ENCODE measurements at places on chromosomes 3 and 15.

- DNase-seq, result no peak
Measured at GRCh38 chr3:130519754-130520153, 2.8 kb downstream of the COL6A6 start.

DNA sequence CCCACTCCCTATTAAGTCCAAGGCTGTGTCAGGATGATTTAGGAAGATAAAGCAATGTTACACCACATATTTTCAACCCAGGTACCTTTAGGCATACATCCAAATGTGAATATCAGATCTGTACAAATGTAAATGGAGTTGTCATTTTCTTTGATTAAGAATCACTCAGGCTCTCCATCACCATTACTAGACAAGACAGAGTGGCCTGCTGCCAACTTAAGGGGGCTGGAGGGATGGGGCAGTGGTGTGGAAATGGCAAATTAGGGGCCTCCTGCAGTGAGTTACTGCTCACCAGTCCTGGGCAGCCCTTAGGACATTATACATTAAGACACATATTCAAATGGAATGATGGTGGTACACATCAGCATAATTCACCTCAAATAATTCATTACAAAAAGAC, 211.0 kb downstream of the TNIK start:
- DNase-seq, result no peak

- no peak for DNase-seq
Measured at GRCh38 chr15:60462027-60462426, 16.9 kb downstream of the ICE2 start.

DNA sequence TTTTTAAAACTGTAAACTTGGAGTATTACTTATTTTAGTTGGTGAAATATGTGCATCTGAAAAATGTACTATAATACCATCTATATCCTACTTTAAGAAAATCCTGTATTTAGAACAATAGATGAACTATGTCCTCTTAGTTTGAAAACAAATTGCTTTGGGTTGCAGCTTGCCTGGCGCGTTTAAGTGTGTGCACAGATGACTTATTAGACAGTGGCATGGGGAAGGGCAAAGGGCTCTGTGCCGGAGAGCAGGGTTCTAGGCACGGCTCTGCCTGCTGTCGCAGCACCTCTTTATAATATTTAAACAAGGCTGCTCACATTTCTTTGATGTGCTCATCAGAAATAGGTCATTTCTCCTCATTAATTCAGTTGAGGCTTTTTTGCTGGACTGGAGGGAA, 10.0 kb downstream of the PXK start:
- no peak for DNase-seq

DNA sequence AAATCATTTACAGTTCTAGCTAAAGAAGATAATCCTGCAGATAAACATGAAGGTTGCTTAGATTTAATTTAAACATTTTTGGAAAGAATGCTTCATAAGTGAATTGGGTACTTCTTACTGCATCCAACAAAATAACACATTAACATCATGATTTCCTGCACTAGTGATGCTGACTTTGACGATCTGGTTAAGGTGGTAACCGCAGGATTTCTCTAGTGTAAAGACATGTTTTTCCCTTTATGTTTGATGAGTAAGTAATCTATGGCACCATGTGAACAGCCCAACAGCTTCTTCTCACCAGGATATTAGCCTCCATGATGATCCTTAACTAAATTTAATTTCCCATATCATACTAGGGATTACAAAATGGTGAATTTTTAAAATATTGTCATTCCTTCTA, 14.1 kb downstream of the SPPL2A start:
- DNase-seq, result no peak

GRCh38 chr3:88795503-88795902, 311.9 kb upstream of the EPHA3 start:
- no peak for DNase-seq

DNA sequence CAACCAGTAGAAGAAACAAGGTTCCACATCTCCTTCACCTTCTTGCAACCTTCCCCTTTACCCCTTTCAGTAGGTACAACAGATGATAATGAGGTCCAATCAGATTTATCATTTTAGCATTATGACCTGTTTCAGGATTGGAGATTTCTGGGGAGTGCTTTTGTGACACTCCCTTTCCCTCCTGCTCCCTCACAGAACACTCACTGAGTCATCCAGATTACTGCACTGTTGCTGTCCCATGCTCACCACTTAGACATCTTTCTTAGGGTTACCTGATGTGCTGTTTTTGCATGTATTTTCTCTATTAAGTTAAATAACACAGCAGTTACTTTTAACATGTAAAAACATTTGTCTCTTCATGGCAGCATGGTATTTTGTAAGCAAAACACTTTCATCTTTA, 118.5 kb downstream of the MFSD1 start:
- no peak for DNase-seq

GRCh38 chr3:21226086-21226485, 524.9 kb downstream of the ZNF385D start:
- DNase-seq, result no peak

DNA sequence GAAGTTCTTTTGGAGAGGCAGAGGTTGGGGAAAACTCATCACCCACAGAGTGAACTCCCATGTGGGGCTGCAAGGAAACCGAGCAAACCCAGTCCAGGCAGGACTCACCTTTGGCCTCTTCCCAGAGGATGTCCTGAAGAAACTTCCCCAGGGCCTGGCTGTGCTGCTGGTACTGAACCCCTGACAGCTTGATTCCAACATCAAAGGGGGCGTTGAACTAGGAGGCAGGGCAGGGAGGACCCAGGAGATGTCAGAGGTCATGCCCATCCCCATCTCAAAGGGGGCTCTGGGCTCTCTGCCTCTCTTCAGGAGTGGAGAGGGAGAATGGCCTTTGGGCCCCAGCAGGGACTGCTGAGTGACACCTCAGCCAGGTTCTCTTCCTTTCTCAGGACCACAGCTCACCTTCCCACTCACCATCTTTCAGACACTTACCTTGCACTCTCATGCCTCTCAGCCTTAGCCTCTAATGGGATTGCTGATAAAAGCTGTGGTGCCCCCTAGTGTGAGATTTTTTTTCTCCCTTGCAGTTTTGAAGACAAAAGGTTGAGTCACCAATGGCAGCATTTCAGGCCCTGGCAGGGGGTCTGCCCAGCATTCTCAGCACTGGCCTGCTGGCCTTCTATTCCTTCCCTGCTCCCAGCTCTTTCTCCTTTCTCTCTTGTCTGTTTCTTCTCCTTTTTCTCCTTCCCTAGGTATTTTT, 6.0 kb downstream of the GHRL start:
- DNase-seq, result peak; percentile 61

DNA sequence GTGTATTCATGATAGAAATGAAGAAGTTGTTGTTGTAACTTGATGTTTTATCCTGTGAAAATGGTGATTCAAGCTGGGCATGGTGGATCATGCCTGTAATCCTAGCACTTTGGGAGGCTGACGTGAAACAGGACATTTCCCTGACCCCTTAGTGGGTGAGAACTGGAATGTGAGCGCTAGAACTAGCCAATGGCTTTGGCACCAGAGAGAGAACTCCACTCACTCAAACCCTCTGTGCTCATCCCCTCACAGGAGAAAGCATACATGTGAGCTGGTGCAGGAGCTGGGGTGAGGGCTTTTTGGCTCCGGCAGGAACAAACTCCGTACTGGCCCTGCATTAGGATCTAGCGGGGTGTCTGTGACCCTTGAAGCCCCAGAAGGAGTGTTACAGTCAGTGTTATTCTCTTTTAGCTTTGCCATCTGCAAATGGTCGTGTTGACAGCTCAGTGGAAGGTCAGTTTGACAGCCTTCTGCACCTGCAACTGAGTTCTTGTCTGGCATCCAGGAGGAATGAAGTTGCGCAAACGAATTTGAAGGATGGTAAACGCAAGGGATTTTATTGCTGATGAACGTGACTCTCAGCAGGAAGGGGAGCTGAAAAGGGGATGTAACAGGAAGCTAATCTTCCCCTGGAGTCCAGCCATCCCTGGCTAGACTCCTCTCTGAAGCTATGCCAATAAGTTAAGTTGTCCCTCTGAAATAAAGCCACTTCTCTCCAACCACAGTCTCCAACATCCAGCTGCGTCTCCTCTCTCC, 1016.6 kb upstream of the CADM2 start:
- no peak for DNase-seq

- DNase-seq, result no peak
Measured at GRCh38 chr3:129014793-129015345, 13.8 kb downstream of the EFCC1 start.

- no peak for DNase-seq
Measured at GRCh38 chr3:13668136-13668535, 119.2 kb downstream of the FBLN2 start.

- no peak for DNase-seq
Measured at GRCh38 chr3:158789592-158789991, 12.3 kb upstream of the MFSD1 start.

GRCh38 chr15:45991863-45992262, 357.0 kb downstream of the SQOR start:
- no peak for DNase-seq

- DNase-seq, result no peak
Measured at GRCh38 chr3:133254716-133255115, 145.1 kb upstream of the BFSP2 start.

- DNase-seq, result no peak
Measured at GRCh38 chr3:123015596-123015995, 12.0 kb downstream of the SEMA5B start.

GRCh38 chr3:139677388-139678155, at the start of gene NMNAT3:
NMNAT3 (minus strand) TSS chr3:139677972; CDS start chr3:139627724, 50,248 bp downstream.
- peak; percentile 87 for DNase-seq

GRCh38 chr15:101494251-101494796, 4.8 kb upstream of the PCSK6 start:
- no peak for DNase-seq

- DNase-seq, result peak; percentile 22
Measured at GRCh38 chr3:38138349-38139190, at the start of gene MYD88. MYD88 (plus strand) TSS chr3:38138661; CDS start chr3:38138701, 40 bp downstream.

DNA sequence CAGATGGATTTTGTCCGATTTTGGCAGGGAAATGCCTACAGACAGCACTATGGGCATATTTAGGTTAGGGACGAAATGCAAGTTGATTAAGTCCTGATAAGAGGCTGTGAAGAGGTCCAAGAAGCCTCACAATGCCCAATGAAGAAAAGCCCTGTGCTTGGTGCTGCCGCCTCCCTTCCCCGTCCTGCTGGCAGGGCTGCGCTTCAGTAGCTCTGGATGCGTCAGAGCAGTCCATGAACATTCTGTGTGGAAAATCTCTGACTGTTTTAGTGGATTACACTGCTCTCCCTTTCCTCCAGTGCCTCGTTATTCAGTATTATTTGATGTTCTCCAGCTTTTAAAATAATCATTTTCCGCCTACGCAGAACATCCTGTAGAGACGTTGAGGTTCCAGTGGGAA, 39.6 kb downstream of the MLH1 start:
- no peak for DNase-seq

- DNase-seq, result peak; percentile 48
Measured at GRCh38 chr3:71064956-71065763, 518.4 kb downstream of the FOXP1 start.

GRCh38 chr3:23303601-23304217, 100.6 kb downstream of the UBE2E2 start:
- no peak for DNase-seq

DNA sequence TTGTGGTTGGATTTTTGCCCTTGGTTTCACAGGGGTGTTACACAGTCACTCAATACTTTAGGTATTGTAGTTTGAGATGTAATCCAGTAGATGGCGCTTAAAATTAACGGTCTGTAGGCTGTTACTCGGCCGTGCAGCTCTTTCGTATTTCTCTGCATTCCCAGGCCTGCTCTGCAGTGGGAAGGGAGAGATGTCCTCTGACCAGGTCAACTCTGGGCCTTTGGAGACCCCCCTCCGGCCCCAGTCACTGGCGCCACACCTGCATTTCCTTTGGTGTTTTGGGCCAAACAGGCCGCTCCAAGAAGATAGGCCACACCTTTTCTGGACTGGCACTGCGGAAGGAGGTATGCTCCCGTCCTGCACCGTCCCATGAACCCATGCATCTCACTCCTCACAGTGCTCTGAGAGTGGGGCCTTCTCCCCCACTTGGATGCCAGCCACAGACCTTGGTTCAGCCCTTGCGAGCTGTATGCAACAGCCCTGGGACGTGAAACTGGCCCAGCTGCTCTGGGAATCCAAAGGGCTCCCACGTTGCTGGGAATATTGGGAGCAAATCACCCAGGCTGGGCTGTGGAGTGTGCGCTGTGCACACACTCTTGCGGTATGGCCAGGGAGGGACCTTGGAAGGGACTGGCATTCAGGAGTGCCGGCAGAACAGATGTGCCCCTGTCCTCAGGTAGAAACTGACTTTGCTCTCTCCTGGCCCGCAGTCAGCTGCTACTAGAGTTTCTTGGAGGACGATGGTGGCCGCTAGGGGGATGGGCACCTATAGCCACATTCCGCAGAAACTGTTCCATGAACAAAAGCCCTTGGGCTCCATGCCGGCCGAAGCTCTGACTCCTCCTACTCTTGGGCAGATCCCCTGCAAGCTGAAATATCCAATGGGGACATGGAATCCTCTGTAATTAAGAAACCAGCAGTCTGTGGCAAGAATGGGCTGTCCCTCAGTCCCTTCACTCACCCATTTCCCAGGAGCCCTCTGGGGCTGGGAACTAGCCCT, 410.5 kb upstream of the CADM2 start:
- DNase-seq, result peak; percentile 53

DNA sequence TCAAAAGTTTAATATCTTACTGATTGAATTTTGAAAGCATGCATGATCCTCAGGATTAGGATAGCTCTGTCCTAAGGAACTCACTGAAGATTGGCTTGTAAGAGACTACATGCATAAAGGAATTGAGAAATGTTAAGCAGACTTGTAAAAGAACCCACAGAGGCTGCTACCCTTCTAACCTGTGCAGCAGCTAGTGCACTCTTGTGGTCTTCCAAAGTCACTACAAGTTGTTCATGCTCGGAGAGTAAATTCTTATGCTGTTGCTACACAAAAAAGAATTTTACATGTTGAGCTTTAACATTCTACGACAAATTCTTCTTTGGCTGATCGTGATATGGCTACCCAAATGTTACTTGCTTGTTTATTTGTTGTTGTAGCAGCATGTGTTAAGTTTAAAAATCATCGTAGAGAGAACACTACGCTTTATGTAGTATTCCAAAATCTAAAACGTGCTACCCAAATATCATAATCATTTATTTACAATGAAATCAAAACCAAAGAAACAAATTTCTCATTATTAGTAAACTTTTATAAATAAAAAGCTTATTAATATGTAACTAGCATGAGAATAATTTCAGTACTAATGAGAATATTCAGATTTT, 55.0 kb downstream of the GOLIM4 start:
- peak; percentile 60 for DNase-seq

GRCh38 chr3:27877061-27878013, 155.2 kb upstream of the EOMES start:
- no peak for DNase-seq
